ENCODE measurements at places on chromosomes 3 and 15.

GRCh38 chr3:178131801-178132200 lies 404.4 kb upstream of the KCNMB2 start:
- DNase-seq = no peak

DNA sequence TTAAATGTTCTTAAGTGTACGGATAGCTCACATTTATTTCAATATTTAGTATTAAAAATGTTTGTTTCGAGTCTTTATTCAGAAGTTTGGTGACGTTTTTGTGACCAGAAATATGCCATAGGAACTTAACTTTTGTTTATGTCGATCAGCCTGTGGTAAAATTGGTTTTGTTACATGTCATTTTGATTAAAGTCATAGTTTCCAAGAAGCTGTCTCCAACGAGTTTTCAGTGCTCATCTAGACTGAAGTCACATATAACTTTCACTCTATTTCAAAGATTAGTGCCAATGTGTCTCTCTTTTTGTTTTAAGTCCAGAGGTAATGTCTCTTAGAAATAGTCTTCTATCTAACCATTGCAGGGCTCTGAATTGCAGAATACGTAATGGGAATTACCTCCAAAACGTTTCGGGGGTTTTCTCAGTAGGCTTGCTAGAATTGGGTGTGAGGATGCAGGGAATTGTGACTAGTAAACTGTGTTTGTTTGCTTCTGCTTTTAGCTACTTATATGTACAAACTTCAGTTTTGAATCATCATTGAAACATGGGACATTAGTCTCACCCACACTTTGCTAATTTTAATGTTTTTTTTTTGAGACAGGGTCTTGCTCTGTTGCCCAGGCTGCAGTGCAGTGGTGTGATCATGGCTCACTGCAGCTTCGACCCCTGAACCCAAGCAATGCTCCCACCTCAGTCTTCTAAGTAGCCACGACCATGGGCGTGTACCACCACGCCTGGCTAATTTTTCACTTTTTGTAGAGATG lies 3.0 kb downstream of the BUB1B start:
- no peak for DNase-seq

- no peak for DNase-seq
Measured at GRCh38 chr3:8764528-8764927, 4.9 kb downstream of the OXTR start.

- DNase-seq = no peak
Measured at GRCh38 chr3:133167340-133168024, 129.3 kb downstream of the TMEM108 start.

DNA sequence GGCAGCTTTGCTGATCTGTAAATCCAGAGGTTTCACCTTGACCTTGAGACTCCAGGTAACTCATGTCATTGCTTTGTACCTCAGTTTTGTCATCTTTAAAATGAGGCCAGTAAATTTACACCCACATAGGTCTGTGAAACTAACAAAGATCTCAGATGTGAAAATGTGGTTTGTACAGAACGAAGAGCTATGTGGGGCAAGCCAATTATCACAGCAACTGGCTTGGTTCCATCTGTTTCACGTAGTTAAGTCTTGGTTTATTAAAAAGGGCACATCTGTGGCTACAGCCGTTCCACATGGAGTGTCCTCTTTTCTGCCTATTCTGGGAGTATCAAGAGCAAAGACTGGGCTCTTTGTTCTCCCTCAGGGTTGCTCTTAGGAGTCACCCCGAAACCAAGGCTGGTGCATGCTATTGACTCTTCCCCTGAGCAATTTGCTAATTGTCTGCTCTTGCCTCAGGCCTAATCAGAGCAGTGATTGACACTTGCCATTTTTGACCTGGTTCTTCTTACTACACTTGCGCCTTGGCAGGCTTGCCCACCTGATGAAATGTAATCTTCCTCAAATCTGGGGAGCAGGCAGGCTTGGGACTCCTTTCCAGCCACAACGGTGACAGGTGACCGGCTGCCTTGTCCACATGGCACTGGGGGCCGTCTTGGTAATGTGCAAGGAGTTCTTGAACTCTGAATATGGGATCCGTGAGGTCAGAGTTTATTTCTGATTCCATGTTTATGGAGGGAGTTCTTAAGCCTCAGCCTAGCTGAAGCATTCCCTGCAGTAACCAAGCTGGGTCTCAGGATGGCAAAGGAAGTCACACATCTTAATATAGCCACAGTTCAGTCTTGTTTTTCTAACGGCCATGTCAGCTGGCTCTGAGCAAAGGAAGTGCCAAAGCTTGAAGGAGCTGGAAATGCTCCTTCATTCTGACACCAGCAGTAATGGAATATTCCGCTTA lies 40.1 kb downstream of the EAF1 start:
- no peak for DNase-seq

GRCh38 chr3:14806641-14807263 lies 12.0 kb upstream of the FGD5 start:
- peak; percentile 80 for DNase-seq

GRCh38 chr3:73225991-73226390 lies 164.5 kb downstream of the EBLN2 start:
- no peak for DNase-seq

DNA sequence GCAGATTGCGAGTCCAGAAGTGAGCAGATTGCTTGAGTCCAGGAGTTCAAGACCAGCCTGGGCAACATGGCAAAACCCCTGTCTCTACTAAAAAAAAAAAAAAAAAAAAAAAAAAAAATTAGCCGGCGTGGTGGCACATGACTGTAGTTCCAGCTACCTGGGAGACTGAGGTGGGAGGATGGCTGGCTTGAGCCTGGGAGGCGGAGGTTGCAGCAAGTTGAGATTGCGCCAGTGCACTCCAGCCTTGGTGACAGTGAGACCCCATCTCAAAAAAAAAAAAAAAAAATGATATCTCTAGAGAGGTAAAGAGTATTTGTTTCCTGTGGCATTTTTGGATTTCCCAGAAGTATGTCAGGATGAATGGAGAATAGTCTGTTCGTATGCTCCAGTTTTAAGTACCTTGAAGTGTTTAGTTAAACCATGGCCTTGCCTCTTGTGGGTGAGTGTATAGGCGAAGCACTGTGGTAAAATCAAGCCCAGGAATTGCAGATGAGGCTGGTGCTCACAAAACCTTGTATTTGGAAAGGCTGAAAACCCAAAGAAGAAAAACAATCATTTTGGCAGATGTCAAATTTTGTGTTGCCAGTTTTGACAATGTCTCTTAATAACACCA lies 5.9 kb downstream of the CACNA1D start:
- DNase-seq = no peak

DNA sequence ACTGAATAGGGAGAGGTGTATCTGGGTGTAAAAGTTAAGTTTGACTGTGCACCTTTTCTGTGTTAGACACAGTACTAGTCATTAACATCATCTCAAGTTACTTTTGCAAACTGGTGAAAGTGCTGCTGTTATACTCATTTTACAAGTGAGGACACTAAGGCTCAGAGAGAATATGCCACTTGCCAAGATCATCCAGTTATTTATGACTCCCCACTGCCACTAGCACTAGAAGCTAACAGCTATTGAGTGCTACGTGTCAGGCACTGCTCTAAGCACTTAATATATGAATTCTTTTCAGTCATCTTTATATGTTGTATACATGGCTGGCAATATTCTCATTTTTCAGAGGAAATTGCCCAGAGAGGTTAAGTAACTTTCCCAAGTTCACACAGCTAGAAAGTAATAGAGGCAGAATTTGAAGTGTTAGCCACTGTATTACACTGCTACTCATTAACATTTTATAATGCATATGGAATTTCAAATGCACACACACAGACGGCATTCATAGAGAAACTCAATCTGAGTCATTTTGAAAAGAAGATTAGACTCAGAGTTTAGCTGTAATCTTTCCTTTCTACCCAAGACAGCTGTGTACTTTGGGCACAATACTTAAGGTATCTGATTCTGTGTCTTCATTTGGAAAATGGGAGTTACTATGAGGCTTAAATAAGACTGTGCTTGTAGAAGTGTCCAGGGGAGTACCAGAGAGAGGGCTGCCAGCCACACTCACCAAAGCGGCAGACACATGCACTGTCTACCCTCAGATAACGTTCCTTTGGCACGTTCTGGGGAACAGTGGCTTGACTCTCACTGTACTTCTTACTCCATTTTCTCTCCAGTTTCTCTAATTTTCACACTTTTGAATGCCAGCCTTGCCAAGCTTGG lies 1.3 kb upstream of the MASP1 start:
- no peak for DNase-seq

DNA sequence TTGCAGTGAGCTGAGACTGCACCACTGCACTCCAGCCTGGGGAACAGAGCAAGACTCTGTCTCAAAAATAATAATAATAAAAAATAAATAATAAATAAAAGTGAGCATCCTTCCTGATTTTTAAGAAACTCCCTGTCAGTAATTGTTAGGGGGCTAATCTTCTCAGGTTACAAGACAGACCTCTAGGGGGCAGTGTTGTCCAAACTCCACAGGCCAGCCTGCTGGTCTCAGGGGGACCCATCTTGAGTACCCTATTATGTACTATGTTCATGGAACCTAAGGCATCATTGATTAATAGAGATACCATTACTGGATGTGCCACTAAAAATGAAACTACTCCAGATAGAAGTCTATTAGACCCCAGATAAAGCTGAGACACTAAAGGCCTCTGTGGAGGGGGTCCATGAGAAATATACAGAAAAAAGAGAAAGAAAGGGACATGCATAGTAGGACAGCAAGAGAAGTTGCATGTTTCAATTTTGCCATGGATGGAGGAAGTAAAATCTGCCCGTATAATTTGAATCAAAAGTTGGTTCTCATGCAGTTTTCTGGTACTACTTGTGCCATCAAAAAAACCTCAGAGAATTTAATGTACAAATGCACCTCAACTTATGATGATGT lies 85.5 kb upstream of the CDV3 start:
- DNase-seq = peak; percentile 58

Data from NB4 (cell line).